ENCODE measurements at places on chromosomes 2 and 18. TPM values are rescaled to one million over a fixed set of nuclear protein-coding genes. Genes with fewer than 3 reads are reported as not detected.

- H3K27me3 ChIP-seq = no peaks in the 10 kb centered on the region
- H3K4me1 ChIP-seq = no peaks in the 10 kb centered on the region
- DNase-seq = no peak
- H3K36me3 ChIP-seq = no peaks in the 10 kb centered on the region
Observed at GRCh38 chr2:8322634-8323033, 359.2 kb upstream of the ID2 start.

DNA sequence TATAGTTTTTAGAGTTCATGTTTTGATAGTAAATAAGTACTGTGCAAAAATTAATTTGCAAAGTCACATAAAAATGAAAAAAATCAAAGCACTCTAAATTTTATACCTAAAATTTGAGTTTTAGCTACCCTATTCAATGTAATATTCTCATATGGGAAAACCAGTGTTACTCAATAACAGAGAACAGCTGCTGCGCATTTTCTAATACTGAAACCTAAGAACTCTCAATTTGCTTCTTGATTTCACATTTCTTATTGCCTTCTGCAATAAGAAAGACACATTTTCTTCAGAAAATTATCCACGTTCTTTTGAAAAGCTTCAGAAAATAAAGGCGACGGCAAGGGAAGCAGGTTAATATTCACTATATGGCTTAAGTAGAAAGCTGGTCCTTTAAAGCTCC, 199.1 kb upstream of the CCDC150 start:
- no peak for DNase-seq
- no peaks in the 10 kb centered on the region for H3K27me3 ChIP-seq
- H3K27ac ChIP-seq = no peak overlapping the region
- no peak overlapping the region for H3K4me3 ChIP-seq
- H3K36me3 ChIP-seq = no peaks in the 10 kb centered on the region
- no peaks in the 10 kb centered on the region for H3K4me1 ChIP-seq

HAAO gene
- total RNA-seq = 3.9 TPM

CNDP1 gene
- total RNA-seq = 0.21 TPM

EHD3 gene
- total RNA-seq = 4.6 TPM

DNA sequence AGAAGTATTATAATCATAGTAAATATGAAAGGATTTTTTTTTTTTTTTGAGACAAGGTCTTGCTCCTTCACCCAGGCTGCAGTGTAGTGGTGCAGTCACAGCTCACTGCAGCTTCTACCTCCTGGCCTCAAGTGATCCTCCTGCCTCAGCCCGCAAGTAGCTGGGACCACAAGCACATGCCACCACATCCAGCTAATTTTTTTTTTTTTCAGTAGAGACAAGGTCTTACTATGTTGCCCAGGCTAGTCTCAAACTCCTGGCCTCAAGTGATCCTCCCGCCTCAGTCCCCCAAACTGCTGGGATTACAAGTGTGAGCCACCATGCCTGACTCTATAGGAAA, 301.6 kb upstream of the STON1 start:
- H3K36me3 ChIP-seq = no peaks in the 10 kb centered on the region
- H3K4me3 ChIP-seq = no peak overlapping the region
- DNase-seq = no peak
- no peak overlapping the region for H3K27ac ChIP-seq

SERPINB13 gene
- 16.3 TPM for total RNA-seq

DNA sequence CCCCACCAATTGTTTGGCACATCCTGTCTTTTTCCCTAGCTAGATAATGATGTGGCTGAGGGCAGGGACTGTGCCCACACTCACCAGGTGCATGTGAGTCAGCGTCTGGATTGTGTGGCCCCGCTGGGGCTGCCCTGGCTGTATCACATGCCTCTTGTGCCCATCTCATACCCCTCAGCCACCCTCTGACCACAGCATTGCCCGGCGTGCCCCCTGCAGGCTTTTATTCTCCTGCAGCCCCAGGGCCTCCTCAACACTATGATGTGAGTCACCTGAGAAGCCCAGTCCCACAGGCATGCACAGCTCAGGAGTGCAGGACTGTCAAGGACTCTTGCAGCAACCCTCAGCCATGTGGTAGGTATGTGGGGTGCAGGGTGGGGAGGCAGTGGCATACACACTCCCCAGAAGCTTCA, 14.8 kb upstream of the STEAP3 start:
- no peaks in the 10 kb centered on the region for H3K4me1 ChIP-seq
- H3K4me3 ChIP-seq = no peak overlapping the region
- no peaks in the 10 kb centered on the region for H3K36me3 ChIP-seq
- no peak overlapping the region for H3K27ac ChIP-seq
- H3K27me3 ChIP-seq = no peaks in the 10 kb centered on the region

DNA sequence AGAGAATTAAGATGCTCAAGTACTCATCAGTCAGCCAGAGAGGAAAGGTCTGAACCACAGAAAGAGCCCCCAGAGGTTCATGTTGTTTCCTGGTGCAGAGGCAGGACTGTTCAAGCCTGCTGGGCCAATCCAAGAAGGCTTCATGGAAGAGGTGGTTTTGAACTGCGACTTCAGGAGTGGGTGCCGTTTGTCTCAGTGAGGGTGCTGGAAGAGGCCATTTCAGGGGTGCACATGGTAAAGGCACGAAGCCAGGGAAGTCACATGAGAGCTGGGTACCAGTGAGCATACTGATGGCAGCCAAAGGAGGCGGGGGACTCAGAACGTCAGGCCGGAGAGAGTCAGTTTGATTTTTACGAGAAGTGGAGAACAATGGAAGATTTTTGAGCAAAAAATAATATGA, 55.5 kb downstream of the EMILIN2 start:
- peaks cover 15% of the 10 kb centered on the region for H3K27me3 ChIP-seq
- no peaks in the 10 kb centered on the region for H3K36me3 ChIP-seq
- peak overlapping the region; percentile 68 for H3K27ac ChIP-seq
- peak; percentile 49 for DNase-seq

DNA sequence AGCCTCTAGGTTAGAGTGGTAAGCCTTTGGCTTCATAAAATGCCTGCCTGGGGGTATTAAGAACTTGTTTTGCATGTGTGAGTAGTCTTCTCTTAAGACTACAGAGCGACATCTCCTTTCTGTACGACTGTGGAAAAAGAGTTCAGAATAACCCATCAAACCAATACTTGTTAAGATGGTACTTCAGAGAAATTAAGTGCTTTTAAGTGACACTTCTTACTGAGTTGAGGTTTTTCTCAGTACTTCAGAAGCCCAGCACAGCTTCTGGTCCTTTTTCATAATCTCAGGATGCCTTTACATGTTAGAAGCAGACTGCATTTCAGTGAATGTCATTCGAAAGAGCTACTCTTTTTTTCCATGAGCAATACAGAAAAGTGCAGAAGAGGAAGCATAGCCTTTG, 10.8 kb downstream of the XRCC5 start:
- no peak for DNase-seq
- peaks cover 80% of the 10 kb centered on the region for H3K36me3 ChIP-seq
- peaks cover 12% of the 10 kb centered on the region for H3K4me1 ChIP-seq
- H3K27me3 ChIP-seq = no peaks in the 10 kb centered on the region
- H3K27ac ChIP-seq = no peak overlapping the region

DNA sequence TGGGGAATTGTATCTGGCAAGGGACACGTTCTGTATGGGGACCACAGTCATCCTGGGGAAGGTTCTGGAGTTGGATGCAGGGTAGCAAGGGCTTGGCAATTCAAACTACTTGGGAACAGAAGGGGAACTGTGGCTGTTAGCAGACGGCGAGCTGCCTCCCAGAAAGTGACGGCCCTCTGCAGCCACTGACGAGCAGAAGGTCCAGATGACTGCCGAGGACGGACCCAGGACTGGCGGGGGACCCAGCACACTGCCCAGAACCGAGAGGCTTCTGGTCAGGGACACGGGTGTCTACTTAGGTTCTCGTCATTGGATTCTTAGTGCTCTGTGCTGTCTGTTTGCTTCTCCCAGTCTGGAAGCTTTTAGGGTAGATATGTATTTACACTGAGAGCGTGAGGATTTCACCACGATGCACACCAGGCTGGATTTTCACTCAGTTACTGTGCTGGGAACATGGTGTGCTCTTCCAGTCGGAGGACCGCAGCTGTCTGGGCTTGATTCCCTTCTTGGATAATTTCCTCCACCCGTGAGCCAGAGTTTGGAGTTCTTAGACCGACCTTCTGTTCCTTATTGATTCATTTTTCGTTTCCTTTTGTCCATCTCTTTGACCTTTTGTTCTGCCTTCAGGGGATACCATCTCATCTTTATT, 13.4 kb downstream of the GPR35 start:
- DNase-seq = peak; percentile 70
- H3K27ac ChIP-seq = peak overlapping the region; percentile 5
- no peaks in the 10 kb centered on the region for H3K36me3 ChIP-seq

- no peaks in the 10 kb centered on the region for H3K27me3 ChIP-seq
- H3K27ac ChIP-seq = no peak overlapping the region
- H3K4me3 ChIP-seq = no peak overlapping the region
- no peaks in the 10 kb centered on the region for H3K36me3 ChIP-seq
- H3K4me1 ChIP-seq = no peaks in the 10 kb centered on the region
Observed at GRCh38 chr18:39134255-39134654, 1568.7 kb upstream of the CELF4 start.

TPO gene
- 4.6 TPM for total RNA-seq

GRCh38 chr18:34970106-34970505, 71.1 kb upstream of the MAPRE2 start:
- no peaks in the 10 kb centered on the region for H3K36me3 ChIP-seq
- H3K4me1 ChIP-seq = no peaks in the 10 kb centered on the region
- H3K4me3 ChIP-seq = no peak overlapping the region
- no peak overlapping the region for H3K27ac ChIP-seq
- H3K27me3 ChIP-seq = no peaks in the 10 kb centered on the region

GRCh38 chr2:164981217-164981990, 26.1 kb upstream of the SLC38A11 start:
- no peak for DNase-seq
- H3K36me3 ChIP-seq = no peaks in the 10 kb centered on the region
- no peaks in the 10 kb centered on the region for H3K27me3 ChIP-seq
- no peak overlapping the region for H3K27ac ChIP-seq
- H3K4me3 ChIP-seq = no peak overlapping the region

DNA sequence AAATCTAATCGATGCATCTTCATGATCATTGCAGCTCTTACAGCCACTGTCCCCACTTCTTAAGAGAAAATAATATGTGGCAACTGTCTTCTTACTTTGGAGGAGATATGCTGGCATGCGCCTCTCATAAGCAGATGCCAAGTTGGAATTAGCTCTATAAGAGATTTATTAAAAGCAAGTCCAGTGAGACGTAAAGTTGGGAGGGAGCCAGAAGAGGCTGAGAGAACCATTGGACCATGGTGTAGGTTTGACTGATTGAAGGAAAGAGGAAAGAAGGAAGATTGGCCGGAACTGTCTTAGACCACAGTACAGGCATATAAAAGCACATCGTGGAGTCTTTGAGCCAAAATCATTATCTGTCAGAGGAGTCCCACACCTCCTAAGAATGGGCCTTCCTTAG, 265.7 kb upstream of the ZC3H15 start:
- H3K4me1 ChIP-seq = no peaks in the 10 kb centered on the region
- H3K4me3 ChIP-seq = no peak overlapping the region
- H3K27me3 ChIP-seq = no peaks in the 10 kb centered on the region
- peaks cover 2% of the 10 kb centered on the region for H3K36me3 ChIP-seq
- H3K27ac ChIP-seq = no peak overlapping the region
- DNase-seq = no peak

DNA sequence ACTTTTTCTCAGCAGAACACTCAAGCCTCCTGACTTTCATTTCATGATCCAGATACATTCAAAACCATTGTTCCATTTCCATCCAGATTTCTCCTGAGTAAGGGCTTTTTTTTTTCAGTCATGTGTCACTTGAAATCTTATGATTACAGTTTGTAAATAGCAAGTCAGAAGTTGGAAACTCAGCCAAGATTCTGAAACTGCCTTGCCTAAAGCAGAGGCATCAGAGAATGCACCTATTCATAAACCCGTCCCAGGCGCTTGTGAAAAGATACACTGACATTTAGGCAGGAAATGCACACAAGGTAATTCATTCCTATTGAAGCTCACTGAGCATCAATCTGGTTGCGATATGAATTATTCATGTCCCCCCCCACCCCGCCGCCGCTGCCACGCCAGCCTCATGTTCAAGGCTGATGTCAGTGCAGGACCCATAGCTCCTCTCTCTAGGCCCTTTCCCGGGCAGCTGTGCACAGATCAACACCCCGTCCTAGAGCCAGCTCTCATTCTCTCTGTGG, 30.4 kb upstream of the MGAT4A start:
- DNase-seq = no peak
- no peaks in the 10 kb centered on the region for H3K27me3 ChIP-seq
- H3K36me3 ChIP-seq = no peaks in the 10 kb centered on the region
- H3K4me3 ChIP-seq = no peak overlapping the region
- peaks cover 29% of the 10 kb centered on the region for H3K4me1 ChIP-seq

DNA sequence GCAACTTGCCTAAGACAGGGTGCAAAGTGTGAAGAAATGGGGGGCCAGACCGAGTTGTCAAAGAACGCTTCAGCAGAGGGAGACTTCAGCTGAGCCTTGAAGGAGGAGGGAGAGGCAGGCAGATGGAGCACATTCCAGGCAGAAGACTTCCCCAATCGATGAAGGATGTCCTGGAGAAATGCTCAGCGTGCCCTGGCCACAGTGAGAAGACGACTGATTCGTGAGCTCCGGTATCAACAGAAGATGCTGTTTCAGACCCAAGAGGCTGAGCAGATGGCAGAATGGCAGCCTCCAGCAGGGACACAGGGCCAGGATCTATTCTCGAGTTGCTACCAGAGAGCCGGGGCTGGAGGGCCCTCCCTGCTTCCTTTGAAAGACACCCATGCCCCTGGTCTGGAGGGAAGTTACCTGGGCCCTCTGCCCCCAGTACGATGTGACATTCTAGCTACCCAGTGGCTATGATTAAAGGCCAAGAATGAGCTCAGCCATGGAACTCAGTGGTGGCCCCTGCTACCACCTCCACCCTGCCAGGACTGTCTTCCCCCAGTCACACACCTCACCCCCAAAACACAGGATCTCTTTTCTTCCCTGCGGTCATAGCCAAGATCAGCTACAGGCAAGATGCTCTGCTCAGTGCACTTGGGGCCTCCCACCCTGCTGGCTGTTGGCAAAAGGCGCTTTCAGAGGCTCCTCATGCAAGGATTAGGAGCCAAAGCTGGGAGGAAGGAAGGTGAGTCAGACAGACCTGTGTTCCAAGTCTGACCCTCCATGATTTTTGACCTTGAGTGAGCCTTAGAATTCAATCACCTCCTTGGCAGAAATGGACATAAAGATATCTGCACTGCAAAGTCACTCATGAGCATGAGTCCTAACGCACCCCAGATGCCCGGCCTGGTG, 84.3 kb downstream of the TFCP2L1 start:
- H3K27me3 ChIP-seq = no peaks in the 10 kb centered on the region
- no peaks in the 10 kb centered on the region for H3K36me3 ChIP-seq
- DNase-seq = peak; percentile 39
- H3K4me3 ChIP-seq = no peak overlapping the region
- H3K4me1 ChIP-seq = peaks cover 28% of the 10 kb centered on the region
- H3K27ac ChIP-seq = no peak overlapping the region

- H3K36me3 ChIP-seq = peaks cover 33% of the 10 kb centered on the region
- H3K4me3 ChIP-seq = no peak overlapping the region
- no peaks in the 10 kb centered on the region for H3K27me3 ChIP-seq
- DNase-seq = no peak
- peaks cover 41% of the 10 kb centered on the region for H3K4me1 ChIP-seq
Observed at GRCh38 chr2:69917852-69918251, 2.9 kb downstream of the MXD1 start.

WNT6 gene
- total RNA-seq = 3.7 TPM

GRCh38 chr2:227642656-227643055, 23.9 kb upstream of the SCYGR5 start:
- H3K4me1 ChIP-seq = no peaks in the 10 kb centered on the region
- no peaks in the 10 kb centered on the region for H3K36me3 ChIP-seq
- no peaks in the 10 kb centered on the region for H3K27me3 ChIP-seq

Data from suprapubic skin (tissue), 4 donors.